ENCODE measurements at places on chromosomes 12 and 14.

- DNase-seq = no peak
Observed at GRCh38 chr12:127861406-127861805, 405.6 kb upstream of the TMEM132C start.

DNA sequence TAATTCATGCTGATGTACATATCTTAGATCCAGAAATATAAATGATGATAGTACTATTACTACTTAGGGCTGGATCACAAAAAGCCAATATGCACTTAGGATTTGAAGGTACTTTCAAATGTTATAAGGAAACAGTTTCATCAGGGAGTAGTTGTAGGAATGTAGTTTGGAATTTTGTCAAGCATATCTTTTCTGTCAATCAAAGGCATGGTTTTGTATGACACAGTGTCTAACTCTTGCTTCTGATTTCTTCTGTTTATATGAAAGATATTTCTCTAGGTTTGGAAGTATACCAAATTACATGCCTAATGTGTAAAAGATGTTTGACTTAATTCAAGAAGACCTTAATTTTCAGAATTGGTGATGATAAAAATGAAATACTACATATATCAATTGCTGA, 135.7 kb downstream of the RAD51B start:
- no peak for DNase-seq

- no peak for DNase-seq
Observed at GRCh38 chr12:13038491-13039161, 5.6 kb upstream of the FAM234B start.

- DNase-seq = no peak
Observed at GRCh38 chr12:34607520-34608195, 585.4 kb downstream of the ALG10 start.

- no peak for DNase-seq
Observed at GRCh38 chr12:44063671-44064070, 227.8 kb downstream of the TMEM117 start.

DNA sequence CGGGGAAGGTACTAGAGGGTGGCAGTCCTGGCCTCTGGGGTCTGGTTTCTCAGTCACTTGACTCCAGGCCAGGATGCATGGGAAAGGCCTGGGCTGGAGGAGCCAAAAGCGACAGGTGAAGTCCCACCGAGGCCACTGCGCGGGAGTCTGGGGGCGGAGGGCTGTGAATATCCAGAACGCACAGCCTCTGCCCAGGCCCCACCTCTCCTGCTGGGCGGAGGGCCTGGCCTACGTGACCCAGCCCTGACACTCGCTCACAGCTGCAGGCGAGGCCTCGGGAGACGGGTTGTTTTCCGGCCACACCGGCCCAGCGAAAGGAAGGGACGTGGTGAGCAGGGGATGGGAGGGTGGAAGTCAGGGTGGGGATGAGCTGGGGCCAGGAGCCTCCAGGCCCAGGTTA, 91.2 kb downstream of the RFLNA start:
- DNase-seq = no peak

DNA sequence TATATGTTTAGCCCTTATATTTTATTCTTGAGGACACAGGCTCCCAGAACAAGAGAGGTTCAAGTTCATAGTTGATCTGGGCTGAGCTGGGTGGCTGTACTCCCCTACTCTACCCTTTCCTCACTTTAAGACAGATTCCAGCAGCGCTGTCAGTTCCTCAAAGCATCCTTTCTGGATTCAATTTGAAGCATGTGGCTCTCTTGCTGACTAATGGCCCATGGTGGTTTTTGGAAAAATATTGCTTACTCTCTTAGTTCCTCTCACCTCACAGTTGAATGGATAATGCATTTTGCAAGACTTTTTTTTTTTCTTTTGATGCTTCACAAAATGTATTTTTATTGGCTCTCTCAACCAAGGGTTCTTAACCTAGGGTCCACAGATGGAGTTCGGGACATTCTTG, 4.1 kb downstream of the PELI2 start:
- DNase-seq = no peak

DNA sequence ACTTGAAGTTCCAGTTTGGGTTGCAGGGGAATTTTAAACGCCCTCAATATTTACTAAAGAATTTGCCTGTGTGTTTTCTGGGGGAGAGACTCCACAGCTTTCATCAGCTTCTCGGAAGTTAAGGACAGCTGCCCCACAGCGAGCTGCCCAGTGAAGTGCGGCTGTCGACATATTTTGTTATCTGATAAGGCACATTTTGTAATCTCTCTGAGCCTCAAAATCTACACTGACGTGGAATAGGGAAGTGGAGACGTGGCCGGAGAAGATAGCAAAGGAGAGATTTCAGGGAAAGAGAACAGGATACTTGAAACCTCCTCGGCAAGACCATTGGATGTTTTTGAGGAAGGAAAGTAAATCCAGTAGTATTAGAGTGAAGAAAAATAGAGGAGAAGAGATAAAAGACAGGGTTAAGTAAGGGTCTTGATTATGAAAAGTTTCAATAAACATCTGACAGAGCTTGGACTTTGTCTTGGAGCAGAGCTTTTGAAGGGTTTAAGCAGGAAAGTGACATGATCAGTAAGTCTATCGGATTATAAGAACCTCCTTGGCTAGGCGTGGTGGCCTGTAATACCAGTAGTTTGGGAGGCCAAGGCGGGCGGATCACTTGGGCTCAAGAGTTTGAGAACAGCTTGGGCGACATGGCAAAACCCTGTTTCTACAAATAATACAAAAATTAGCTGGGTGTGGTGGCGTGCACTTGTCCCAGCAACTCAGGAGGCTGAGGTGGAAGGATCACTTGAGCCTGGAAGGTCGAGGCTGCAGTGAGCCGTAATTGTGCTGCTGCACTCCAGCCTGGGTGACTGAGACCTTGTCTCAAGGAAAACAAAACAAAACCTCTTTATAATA, 1.1 kb downstream of the POLR3B start:
- DNase-seq = no peak

GRCh38 chr14:29310210-29310609, 543.6 kb downstream of the FOXG1 start:
- DNase-seq = no peak

DNA sequence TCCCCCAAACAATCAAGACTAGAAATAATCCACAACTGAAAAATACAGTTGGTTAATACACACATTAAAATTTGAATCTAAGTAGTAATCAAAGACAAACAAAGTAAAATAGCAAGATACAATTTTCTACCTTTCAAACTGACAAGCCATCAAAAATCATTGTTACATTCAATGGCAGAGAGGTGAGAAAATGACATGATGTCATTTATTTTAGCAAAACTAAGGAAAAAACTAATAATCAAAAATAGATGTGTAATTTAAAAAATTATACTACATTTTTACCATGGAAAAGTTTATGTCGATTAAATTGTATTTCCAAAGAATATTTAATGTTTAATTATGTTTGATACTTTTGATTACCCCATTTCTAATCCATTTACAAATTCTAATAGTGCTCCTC, 59.7 kb downstream of the NOVA1 start:
- no peak for DNase-seq

GRCh38 chr12:21881965-21882364, 59.3 kb downstream of the ABCC9 start:
- DNase-seq = no peak

GRCh38 chr14:64574371-64575107, 24.8 kb downstream of the PPP1R36 start:
- no peak for DNase-seq

- peak; percentile 52 for DNase-seq
Observed at GRCh38 chr12:52307836-52308805, 13.1 kb downstream of the KRT83 start.

GRCh38 chr12:130131801-130132200, 30.5 kb upstream of the FZD10 start:
- no peak for DNase-seq

GRCh38 chr14:64685371-64686281, 18.6 kb upstream of the PLEKHG3 start:
- no peak for DNase-seq

GRCh38 chr12:53791735-53792326, 40.1 kb upstream of the CISTR start:
- peak; percentile 21 for DNase-seq

DNA sequence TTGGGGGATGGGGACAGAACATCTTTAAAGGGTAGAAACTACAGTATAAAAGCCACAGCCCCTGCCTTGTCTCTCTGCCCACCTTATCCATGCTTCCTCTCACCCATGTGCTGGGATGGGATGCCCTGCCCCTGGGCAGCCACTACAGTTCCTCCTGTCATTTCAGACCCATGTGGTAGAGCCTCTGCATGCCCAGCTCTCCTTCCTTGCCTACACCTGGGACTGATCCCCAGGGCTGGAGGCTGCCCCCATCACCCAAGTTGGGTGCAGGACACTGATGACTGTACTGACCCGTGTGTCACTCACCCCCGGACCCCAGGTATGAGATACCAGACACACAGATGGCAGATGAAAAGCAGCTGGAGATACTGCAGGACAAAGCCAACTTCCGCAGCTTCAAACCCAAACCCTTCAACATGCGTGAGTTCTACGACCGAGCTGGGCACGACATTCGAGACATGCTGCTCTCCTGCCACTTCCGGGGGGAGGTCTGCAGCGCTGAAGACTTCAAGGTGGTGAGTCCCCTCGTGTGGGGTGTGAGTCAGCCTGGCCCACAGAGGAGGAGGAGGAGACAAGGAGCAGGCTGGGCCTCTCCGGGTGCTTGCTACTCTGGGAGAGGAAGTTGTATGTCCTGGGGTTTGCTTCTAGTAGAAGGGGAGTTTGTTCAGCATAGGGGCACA, 2.2 kb downstream of the ASIC1 start:
- no peak for DNase-seq

DNA sequence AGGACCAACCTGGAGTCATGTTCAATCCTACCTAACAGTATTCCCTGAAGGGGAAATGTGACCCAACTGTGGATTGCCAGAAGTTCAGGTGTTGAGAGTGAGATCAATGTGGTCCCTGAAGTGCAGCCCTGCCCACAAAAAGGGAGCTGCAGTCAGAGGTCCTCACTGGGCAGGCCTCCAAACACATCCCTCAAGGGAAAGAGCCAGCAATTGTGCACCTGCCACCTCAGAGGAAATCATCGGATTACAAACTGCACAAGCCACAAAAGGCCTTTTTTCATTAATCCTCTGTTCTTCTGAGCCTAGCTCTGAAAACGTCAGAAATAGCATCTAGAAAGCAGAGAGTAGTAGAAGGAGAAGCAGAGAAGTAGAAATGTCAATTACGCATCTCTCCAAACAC, 10.8 kb upstream of the MDM1 start:
- no peak for DNase-seq

DNA sequence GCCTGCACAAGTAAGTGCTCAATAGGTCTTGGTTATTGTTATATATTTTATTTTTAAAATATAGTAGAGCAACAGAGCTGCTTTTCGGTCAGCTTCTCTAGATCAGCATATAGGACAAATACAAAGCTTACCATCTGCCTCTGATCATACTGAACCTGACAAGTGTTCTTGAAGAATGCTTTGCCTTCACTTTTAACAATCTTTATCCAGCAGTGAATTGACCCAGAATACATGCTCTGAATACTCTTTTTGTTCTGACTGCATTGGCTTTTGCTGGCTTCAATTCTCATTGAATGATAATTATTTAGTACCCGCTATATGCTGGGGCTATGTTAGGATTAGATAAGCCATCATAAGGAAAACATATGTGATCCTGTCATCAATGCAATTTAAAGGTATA, 137.8 kb downstream of the DHRS2 start:
- no peak for DNase-seq

GRCh38 chr14:60317609-60318008, 68.6 kb downstream of the PPM1A start:
- DNase-seq = no peak

DNA sequence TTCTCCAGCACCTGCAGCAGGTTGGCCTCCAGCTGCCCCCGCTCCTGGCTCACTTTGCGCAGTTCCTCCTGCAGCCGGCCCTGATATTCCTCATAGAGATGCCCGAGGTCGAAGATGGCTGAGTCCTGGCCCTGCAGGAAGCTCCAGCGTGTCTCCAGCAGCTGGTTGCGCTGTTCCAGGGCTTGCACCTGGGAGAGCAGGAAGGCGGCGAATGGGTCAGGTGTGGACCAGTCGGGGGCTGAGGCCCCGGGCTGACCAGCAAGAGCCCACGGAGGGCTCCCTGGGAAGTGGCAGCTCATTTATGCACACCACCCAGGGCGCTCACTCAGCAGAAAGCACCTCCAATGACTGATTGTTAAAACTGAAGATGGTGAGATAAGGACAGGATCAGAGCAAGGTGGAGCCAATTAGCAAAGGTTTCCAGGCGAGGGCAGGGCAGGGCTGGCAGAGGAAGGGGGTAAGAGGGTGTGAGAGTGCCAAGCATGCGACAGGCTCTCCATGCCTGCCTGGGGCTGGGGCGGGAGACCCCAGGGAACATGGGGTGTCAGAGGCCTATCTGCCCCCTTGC, 6.3 kb downstream of the KRT80 start:
- DNase-seq = no peak

DNA sequence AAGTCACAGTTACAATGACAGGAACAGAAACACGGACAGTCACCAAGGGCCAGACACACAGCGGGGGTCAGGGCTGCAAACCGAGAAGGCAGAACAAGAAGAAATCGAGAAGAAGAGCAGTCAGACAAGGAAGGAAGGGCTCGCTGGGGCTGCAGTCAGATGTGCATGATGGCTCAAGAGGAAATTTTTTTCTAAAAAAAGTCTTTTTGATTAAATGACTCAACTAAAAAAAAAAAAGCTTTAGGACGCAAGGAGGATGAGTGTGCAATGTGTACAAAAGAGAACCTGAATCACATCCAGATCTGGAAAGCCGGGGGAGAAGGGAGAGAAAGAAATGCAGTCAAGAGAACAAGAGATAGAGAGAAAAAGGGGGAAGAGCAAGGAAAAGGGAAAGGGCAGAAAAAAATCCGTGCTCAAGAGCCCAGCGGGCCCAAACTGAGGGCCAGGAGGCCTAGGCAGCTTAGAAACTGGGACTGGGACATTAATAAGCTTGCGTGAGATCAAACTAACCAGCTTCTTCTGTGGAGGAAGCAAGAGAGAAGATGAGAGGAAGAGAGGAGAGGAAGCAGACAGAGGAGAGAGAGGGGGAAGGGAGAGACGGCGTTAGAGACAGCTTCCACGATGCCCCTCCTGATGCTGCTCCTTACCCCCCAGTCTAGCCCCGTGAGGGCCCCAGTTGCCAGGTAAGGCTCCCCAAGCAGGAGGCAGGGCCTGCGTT, 6.7 kb downstream of the IFFO1 start:
- DNase-seq = no peak

GRCh38 chr12:9711664-9712063, 21.2 kb downstream of the CLECL1 start:
- no peak for DNase-seq

DNA sequence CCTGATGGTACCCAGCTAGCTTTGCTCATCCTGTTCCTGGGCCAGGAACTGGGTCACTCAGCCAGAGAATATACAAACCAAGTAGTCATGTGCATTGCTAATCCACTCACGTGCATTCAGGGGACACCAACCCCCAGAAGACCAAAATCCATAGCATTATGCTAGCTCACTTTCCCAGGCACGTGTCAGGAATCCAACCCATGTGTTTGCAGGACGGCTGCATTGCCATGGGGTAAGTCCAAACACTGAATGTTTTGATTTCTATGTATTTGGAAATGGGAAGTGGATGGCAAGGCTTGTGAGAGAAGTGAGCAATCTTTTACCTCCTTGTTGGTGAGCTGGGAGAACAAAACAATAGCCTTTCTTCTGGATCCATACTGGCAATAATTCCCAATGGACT, 87.1 kb upstream of the FOXN3 start:
- DNase-seq = no peak

Data from stimulated activated CD4-positive, alpha-beta T cell treated with anti-CD3 and anti-CD28 coated beads, Interleukin-4, amount 100 ng/mL, for 48 hours (primary cell).